ENCODE measurements at places on chromosomes 11 and 22. TPM values are rescaled to one million over a fixed set of nuclear protein-coding genes. Genes with fewer than 3 reads are reported as not detected.

DNA sequence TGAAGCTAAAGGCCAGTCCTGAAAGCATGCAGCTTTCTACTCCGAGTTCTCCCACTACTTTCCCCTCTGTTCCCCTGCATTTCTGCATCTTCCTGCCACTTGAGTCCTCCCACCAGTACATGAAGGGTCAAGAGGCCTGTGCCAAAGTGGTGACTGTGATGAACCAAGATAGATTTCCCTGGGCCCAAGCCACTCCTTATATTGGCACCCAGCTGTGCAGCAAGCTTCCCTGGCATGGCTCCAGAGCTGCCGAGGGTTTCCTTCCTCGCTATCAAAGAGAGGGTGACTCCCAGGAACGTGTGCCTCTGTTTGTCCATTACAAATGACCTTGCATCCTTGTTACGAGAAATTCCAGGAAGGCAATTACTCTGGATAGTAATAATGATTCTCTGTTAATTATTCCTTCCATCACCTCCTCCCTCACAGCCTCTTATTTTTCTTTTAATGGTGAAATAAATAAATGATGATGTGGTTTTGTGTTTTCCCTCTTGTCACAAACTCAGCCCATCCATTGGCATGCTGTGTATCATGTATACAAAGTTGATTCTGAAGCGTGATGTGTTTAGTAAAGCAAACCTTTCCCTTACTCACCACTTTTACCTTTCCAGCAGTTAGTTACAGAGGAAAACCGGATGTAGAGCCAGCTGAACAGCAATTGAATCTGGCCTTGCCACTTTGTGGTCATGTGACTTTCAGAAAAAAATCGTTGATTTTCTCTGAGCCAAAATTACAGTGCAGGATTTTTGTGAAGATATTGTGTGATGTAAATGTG lies 8.3 kb downstream of the SRSF8 start:
- DNase-seq = peak; percentile 75
- no peaks in the 10 kb centered on the region for H3K36me3 ChIP-seq
- H3K27ac ChIP-seq = peak overlapping the region; percentile 14
- no peaks in the 10 kb centered on the region for H3K27me3 ChIP-seq
- H3K4me3 ChIP-seq = no peak overlapping the region

The EWSR1 gene
- polyA plus RNA-seq = 94.3 TPM

GRCh38 chr11:80473562-80473961 lies 1032.7 kb upstream of the TENM4 start:
- H3K4me3 ChIP-seq = no peak overlapping the region
- H3K27me3 ChIP-seq = no peaks in the 10 kb centered on the region
- H3K36me3 ChIP-seq = no peaks in the 10 kb centered on the region
- no peak overlapping the region for H3K27ac ChIP-seq

DNA sequence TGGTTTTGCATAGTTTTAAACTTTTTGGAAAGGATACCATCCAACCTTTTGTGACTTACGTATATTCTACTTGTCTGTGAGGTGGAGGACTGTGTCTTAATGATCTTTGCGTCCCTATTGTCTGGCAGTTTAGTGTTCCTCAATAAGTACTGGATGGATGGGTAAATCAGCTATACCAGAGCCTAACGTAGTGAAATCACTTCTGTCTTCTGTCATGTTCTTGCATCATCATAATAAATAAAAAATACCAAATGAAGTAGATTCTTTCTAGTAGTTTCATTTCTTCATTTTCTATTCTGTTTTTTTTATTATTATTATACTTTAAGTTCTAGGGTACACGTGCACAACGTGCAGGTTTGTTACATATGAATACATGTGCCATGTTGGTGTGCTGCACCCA lies 66.4 kb downstream of the ACER3 start:
- no peaks in the 10 kb centered on the region for H3K27me3 ChIP-seq
- no peak overlapping the region for H3K27ac ChIP-seq
- no peaks in the 10 kb centered on the region for H3K36me3 ChIP-seq
- no peak overlapping the region for H3K4me3 ChIP-seq
- H3K4me1 ChIP-seq = no peaks in the 10 kb centered on the region

DNA sequence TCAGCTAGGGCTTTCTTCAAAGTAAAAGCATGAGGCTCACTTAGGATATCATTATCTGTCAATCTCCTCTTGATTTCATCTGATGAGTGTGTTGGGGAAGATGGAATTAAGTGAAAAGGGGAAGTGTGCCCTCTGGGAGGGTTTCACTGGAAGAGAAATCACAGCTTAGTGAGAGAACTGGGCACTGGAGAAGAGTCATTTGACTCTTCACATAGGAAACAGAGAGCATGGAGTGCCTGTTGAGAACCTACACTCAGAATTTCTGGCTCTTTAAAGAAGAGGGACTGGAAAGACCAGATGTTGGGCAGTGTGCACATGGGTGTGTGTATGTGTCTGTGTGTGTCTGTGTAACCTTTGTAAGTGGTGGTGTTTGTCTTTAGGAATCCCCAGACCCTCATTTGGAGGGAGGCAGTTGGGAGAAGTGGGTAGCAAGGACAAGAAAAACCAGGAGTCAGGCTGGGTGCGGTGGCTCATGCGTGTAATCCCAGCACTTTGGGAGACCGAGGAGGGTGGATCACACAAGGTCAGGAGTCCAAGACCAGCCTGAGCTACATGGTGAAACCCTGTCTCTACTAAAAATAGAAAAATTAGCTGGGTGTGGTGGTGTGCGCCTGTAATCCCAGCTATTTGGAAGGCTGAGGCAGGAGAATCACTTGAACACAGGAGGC lies 10.0 kb downstream of the STX3 start:
- H3K36me3 ChIP-seq = no peaks in the 10 kb centered on the region
- H3K4me3 ChIP-seq = no peak overlapping the region
- H3K27me3 ChIP-seq = no peaks in the 10 kb centered on the region
- DNase-seq = no peak

DNA sequence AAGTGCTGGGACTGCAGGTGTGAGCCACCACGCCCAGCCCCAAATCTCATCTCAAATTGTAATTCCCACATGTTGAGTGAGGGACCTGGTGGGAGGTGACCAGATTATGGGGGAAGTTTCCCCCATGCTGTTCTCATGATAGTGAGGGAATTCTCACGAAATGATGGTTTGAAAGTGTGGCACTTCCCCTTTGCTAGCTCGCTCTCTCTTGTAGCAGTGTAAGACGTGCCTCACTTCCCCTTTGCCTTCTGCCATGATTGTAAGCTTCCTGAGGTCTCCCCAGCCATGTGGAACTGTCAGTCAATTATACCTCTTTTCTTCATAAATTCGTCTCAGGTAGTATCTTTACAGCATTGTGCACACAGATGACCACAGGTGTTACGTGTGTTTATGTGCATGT lies 357.8 kb downstream of the CADM1 start:
- no peak for DNase-seq
- no peaks in the 10 kb centered on the region for H3K4me1 ChIP-seq
- H3K27me3 ChIP-seq = no peaks in the 10 kb centered on the region

The OR51B2 gene
- not detected for polyA plus RNA-seq

DNA sequence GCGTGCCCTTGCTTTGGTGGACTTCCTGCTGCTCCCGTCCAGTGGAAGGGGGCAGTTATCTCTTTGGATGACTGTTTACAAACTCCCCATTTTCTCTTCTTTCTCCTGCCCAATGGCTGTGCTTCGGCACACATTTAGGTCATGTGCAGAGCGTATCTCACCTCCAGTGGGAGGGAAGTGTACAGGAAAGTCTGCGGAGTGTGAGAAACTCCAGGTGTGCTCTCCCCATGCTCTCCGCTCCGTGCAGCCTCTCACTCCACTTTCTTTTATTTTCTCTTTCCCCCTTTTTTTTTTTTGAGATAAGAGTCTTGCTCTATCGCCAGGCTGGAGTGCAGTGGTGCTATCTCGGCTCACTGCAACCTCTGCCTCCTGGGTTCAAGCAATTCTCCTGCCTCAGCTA lies 11.9 kb upstream of the TEF start:
- no peak for DNase-seq
- no peak overlapping the region for H3K4me3 ChIP-seq
- no peaks in the 10 kb centered on the region for H3K36me3 ChIP-seq
- no peaks in the 10 kb centered on the region for H3K27me3 ChIP-seq
- H3K4me1 ChIP-seq = peaks cover 31% of the 10 kb centered on the region

DNA sequence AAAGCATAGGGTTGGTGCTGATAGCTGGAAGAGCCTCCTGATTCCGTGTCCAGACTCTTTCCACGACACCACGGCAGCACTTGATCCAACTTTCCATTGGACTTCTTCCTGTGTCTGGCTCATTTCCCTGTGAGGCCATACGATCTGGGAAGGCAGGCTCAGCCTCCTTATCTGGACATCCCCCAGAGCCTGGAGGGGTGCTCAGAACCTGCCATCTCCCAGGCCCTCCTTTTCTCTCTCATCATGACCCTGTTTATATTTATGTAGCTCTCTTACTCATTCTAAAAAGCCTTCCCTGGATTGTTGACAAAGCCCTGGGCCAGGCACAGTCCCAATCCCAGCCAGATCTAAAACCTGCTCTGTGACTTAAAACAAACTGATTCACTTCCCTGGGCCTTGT lies 7.8 kb upstream of the BCL9L start:
- no peak for DNase-seq
- H3K27ac ChIP-seq = peak overlapping the region; percentile 44
- H3K4me3 ChIP-seq = no peak overlapping the region
- no peaks in the 10 kb centered on the region for H3K27me3 ChIP-seq
- H3K4me1 ChIP-seq = peaks cover 16% of the 10 kb centered on the region
